CD8-positive, alpha-beta memory T cell (primary cell): ENCODE measurements at places on chromosomes 4 and X. TPM values are rescaled to one million over a fixed set of nuclear protein-coding genes. Genes with fewer than 3 reads are reported as not detected.

SLC2A9 gene
- 3.0 TPM for total RNA-seq

DNA sequence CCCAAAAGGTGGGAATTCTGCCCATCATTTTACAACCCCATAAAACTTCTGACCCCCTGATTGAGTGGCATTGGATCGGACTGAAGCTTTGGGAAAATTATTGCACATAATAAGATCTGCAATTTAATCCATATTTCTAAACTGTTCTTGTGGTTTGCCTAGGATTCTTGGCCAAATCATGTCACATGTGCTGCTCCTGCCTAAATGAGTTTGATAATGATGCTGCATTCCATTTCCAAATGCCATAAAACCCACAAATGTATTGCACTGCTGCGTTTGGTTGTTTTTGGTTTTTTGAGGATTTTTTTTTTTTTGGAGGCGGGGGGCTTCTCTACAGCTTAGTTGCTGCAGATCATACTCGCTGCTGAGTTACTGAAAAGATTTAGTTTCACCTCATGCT, 153.6 kb downstream of the QDPR start:
- DNase-seq: no peak

- DNase-seq: no peak
These were observed at the start of gene CCDC160 for GRCh38 chrX:134236626-134237614. Gene CCDC160 (plus strand): TSS chrX:134237182. CDS start chrX:134244801, 7,619 bp downstream.

- DNase-seq: no peak
These were observed 944 bp downstream of the KLF8 start for GRCh38 chrX:56233100-56233499.

GRCh38 chr4:104575278-104575677, 80.6 kb upstream of the CXXC4 start:
- no peak for DNase-seq

DNA sequence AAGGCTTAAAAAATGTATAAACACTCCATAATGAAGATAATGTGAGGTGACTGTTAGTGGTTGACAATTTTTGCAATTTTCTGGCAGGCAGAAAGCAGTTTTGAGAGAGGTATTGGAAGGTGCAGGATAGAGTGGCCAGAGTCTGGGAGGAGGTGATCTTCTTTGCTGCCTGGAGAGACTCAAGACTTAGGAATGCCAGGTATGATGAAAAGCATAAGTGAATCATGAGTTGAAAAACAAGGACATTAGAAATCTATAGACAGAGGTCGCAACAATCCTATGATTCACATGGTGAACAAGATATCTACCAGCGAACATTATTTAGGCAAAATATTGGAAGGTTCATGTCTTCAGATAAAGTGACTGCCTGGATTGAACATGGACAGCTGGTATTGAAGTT, 118.5 kb downstream of the CFAP299 start:
- no peak for DNase-seq

GLOD5 gene
- total RNA-seq: not detected

DNA sequence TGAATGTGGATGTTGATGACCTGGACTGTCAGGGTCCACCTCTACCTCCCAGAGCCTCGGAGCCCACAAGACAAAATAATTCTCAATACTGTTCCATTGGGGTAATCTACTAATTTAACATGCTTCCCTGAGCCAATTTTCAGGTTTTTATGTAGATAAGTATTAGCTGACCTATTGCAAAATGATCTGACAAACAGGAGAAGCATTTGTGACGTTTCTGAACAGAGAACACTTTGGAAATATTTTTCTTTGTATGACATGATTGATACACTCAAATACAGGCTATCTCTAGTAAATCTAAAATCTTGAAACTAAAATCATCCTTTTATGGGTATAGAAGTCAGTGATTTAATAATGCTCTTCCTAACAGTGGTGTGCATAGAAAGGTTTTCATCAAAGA, 716.6 kb downstream of the KLHL13 start:
- DNase-seq: no peak
